CD4-positive, alpha-beta T cell treated with Interleukin-17A for 4 hours (primary cell): ENCODE measurements at places on chromosomes 3 and 15.

- peak; percentile 61 for DNase-seq
Observed at GRCh38 chr3:108124337-108125152, 33.7 kb upstream of the CD47 start.

GRCh38 chr3:29949940-29950616, 656.3 kb upstream of the TGFBR2 start:
- DNase-seq, result no peak

- DNase-seq, result no peak
Observed at GRCh38 chr3:162710332-162711112, 1213.9 kb downstream of the OTOL1 start.

GRCh38 chr3:155465664-155466063, 172.2 kb upstream of the STRIT1 start:
- no peak for DNase-seq

DNA sequence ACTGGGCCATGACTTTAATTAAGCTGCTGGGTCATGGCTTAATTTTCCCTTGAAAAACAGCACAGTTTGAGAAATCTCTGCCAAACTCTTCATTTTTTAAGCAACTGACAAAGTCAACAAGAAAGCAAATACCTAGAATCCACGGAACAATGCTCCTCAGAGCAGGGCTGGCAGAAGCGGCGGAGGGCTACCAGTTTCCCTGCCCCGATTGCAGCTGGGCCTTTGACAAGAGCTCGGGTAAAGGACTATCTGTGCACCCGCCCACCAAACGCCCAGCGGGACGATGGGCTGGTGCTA, 1.2 kb downstream of the GOLIM4 start:
- peak; percentile 5 for DNase-seq

GRCh38 chr15:70264014-70264582, 166.4 kb upstream of the TLE3 start:
- no peak for DNase-seq

DNA sequence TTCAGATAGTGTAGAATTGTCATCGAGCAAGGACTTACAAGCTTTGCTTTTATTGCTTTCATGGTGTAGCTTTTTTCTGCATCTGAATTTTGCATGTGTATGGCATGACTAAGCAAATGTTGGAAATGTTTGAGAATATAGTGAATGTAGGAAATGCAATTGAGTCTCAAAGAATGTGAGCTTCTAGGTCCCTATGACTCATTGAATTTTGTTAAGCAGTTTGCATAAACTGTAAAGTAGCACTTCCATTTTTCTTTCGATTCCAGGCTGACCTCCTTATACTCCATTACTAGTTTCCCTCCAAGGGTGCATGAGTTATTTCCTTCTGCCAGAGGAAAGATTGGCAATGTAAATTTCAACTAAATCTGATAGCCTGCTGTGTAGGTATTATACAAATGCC, 619.2 kb downstream of the DIPK2A start:
- DNase-seq, result no peak

GRCh38 chr3:31247850-31248562, 284.7 kb upstream of the STT3B start:
- DNase-seq, result no peak

DNA sequence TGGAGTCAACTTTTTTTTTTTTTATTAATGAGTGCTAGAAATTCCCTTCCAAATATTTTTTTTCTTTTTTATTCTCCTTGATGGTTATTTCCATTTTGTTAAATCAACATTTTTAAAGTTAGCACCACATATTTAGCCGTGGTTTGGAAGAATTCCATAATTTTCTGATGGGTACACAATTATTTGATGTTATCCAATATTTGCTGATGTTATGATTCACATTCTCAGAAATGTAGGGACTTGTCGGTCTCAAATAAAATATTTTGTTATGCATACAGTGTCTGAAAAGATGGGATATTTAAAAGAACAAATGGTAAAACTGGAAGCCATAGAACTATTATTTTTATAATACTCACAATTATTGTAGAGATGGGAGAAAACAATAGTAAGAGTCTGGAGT, 911.5 kb upstream of the GBE1 start:
- DNase-seq, result no peak

DNA sequence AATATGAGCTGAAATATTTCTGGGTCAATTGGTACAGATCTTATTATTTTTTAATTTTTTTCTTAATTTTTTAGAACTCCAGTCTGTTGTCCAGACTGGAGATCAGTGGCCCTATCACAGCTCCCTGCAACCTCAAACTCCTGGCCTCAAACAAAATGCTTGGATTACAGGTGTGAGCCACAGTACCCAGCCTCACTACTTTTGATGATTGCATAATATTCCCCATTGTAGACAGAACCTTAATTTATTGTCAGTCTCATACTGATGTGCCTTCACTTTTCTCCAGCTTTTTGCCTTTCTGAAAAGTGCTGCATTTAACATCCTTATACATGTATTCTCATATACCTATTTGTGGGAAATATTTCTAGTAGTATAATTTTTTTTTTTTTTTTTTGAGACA, 144.9 kb downstream of the LIPC start:
- no peak for DNase-seq

DNA sequence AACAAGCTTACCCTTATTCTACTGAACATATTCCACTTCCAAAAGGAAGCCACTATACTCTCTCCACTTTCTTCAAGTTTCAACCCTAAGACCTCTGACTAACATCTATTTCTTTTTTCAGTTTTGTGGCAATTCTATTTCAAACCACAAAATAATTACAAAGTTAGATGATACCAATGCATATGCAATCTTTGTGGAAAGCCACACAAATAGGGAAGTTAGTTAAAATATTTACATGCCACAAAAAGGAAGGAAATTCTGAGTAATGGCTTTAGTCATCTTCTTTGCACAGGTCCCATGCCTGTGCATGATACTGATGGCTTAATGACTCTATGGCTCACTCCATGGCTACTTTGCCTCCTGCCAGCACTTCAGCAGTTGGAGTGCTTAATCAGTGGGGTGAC, 57.0 kb upstream of the MCTP2 start:
- DNase-seq, result no peak

GRCh38 chr3:123952844-123953520, 8.0 kb downstream of the CCDC14 start:
- no peak for DNase-seq

GRCh38 chr3:129598000-129598381, 8.5 kb downstream of the PLXND1 start:
- no peak for DNase-seq

DNA sequence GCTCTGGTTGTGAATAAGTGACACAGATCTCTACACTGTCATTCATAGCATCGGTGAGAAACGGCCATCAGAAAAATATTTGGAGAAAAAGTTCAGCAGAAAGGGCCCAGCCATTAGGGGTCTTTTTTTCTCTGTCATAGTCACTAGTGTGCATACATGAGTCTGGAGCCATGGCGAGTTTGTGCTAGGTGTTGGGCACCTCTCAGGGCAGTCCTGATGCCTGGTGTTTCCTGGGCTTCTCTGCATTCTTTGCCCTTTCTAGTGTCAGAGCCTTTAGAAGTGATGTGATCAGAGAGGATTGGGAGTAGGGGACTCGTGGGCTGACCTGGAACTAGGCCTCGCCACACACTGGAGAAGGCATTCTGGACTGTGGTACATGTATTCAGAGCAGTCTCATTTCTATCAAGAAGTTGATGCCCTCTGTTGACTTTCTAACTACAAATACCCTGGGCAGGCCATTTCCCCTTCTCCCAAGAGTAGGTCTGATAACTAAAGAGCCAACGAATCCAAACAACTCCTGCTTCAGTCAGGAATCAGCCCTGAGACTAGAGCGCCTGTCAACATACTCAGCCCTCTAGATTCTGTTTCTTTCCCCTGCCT, 1.6 kb downstream of the KY start:
- DNase-seq, result no peak

GRCh38 chr15:48671103-48672022, 25.9 kb upstream of the FBN1 start:
- DNase-seq, result no peak

DNA sequence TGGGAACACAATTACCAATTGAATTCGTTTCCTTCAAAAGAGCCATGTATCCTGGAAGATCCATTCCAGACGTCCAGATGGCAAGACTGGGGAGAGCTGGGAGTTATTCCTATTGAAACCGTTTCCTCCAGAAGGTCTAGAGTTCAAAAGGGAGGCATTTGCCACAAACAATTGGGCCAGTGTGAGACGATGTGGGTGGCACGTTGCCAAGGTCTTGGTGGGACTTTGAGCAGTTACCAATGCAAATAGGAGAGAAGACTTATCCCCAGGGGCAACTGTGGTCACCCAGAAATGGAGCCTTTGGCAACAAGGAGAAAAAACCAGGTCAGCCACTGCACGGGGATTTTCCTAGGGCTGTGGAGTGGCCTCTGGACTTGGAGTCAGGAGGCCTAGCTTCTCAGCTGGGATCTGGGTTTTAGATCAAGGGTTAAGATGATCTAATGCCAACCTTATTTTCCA, 29.6 kb upstream of the TLE3 start:
- no peak for DNase-seq

DNA sequence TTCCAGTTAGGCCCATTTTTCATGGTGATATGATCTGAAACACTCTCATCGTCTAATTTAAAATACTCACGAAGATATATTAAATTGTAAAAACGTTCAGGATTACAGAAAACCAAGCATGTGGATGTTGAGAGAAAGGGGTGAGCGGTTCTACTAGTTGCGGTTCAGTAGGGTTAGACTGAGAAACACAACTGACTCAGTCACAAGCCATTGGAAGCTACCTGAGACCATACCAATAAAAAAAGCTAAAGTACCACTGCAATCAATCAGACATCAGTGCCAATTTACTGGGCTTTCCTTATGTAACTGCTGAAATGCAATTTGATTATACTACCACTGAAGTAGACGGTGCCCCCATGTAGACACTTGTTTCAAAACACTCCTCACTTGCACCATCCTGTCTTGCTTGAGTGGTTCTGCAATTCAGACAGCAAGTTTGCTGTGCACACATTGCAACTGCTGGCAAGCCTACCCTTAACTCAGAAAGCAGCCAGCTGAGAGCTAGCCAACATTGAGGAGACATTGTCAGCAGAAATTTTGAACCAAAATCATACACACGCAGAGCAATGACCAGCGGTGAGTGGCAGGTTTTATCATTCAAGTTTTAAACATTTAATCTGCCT, 368.7 kb upstream of the ARHGEF26 start:
- DNase-seq, result no peak

DNA sequence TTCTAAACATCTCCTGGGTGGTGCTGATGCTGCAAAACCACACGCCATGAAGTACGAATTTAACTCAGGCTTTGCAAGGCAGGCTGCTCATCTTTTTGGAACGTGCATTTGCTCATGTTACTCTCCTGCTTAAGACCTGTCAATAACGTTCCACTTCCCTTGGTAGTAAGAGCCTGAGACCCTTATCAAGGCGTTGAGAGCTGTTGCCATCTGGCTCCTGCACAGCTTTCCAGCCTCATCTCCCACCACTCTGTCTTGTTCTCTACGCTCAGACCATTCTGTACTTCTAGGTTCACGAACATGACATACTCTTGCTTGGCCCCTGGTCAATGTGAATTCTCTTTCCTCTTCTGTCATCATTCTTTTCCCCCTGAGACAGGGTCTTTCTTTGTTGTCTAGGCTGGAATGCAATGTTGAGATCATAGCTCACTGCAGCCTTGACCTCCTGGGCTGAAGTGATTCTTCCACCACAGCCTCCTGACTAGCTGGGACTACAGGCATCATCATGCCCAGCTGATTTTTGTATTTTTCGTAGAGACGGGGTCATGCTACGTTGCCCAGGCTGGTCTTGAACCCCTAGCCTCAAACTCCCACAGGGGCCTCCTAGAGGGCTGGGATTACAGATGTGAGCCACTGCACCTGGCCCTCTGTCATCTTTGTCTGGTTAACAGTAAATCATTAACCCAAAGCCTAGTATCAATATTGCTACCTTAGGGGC, 202.8 kb downstream of the CADPS start:
- no peak for DNase-seq

DNA sequence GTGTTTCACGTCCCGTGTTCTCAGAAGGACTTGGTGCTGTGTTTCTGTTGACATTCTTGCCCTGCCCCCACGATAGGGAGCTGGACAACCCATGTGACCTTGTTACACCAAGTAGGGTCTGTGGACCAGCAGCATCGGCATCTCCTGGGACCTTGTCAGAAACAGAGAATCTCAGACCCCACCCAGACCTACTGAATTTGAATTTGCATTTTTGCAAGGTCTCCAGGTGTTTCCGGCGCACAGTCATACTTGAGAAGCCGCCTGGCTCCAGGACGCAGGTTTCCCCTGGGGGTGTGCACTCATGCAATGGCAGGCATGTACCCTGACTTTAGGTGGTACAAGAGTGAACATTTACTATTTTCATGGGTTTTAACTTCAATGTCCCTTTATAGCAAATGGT, 117.9 kb downstream of the TLE3 start:
- DNase-seq, result no peak

GRCh38 chr15:69780981-69781380, 316.7 kb downstream of the TLE3 start:
- no peak for DNase-seq

GRCh38 chr3:116469546-116469945, 24.3 kb upstream of the LSAMP start:
- DNase-seq, result no peak

DNA sequence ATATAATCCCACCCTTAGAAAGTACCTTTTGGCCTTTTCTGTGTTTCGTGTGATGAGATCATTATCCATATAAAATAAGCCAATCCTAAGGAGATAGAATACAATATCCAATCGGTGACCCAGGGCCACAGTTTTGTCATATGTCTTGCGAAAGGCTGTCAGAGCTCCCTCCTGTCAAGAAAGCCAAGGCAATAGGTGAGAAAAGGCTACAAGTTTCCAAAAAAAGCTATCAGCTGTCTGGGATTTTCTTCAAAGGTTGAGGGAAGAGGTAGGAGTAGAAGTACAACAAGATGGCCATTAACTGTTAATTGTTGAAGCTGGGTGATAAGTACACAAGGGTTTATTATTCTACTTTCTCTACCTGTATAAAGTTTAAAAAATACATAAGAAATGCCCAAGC, 4.0 kb downstream of the PSMD6 start:
- no peak for DNase-seq

DNA sequence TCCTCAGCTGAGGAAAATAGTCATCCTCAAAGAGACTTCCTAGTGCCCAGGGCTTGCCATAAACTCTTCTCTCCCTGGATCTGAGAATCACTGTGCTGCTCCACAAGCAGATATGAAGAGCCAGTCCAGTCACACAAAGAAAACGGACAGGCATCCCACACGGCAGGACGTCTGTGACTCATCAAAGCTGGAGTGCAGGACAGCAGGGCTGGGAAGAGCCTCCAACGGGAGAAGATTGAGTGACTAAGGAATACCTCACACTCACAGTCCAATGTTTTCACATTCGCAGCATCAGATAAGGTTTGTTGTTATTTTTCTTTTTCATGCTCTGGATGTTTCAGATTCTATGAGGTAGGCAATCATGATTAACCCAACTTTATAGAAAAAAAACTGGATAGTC, 57.8 kb downstream of the NEK10 start:
- DNase-seq, result no peak
